ENCODE measurements at places on chromosomes 5 and 9.

- no peak for DNase-seq
Measured at GRCh38 chr5:150278916-150279315, 10.7 kb downstream of the CAMK2A start.

GRCh38 chr9:136618580-136619547, 43.9 kb upstream of the EGFL7 start:
- peak; percentile 75 for DNase-seq

GRCh38 chr9:104921067-104921741, 6.8 kb downstream of the ABCA1 start:
- no peak for DNase-seq

DNA sequence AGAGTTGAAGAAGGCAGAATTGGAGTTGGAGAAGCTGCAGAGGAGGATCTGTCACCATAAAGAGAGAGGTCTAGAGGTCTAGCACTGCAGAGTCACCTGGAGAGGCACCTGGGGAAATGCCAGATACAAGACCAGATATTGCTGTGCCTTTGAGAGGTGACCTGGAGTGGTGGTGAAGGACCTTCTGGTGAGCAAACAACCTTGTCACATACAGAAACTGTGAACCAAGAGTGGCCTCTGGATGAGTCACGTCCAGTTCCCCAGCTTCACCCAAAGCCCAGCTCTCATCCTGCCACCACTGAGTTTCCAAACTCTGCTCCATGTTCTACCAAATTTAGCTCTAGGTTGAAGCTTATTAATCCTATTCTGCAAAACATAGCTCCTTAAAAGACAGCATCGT, 131.1 kb upstream of the FBXL7 start:
- DNase-seq, result no peak

All from GM10248 (cell line).